Right renal pelvis (tissue), 4 donors: ENCODE measurements at places on chromosomes 5 and 9.

- DNase-seq: no peak
Observed at GRCh38 chr9:124835026-124835557, 18.2 kb upstream of the WDR38 start.

GRCh38 chr9:89461265-89461664, 36.6 kb downstream of the SEMA4D start:
- no peak for DNase-seq

DNA sequence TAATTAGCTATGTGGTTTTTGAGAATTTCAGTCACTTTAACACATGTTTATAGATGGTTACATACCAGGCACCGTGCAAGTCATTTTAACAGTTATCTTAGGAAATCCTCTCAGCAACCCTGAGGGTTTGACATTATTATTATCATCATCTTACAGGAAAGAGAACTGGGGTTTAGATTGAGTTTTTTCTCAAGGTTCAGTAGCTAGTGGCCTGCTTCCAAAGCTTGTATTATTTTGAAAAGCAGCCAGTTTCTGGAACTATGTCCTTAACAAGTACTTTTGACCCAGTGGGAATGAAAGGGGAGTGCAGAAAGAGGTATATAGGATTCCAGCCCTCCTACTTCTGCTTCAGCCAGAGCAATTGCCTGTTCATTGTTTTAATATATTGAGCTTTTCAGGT, 157.5 kb downstream of the COMMD10 start:
- no peak for DNase-seq

DNA sequence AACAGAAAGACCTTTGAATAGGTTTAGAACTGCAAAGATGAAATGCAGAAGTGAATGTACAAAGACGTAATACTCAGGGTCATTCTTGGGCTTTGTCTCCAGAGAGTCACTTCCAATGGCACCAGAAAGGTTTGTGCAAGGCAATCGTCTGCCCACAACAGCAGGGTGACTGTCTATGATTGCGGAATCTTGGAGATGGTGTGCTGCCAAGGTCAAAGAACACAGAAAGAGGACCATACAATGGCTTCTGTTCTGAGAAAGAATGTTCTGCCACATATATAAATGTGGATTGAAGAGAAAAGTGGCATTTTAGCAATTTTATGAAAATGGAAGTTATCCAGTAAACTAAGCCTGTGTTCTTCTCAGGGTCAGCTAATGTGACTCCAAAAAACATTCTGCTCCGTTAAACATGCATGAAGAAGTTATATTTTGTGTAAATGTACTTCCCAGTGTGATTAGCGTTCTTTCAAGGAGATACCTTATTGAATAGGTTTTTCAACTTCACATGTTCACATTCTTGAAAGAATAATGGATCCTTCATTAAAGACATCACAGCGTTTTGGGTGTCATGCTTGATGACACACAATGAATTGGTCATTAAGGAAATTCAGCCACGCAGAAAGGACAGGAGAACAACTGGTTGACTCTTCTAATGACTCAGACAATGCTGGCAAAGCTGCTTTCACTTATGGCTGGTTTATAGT, 73.4 kb upstream of the CDH6 start:
- no peak for DNase-seq
